ENCODE measurements at places on chromosomes 4 and X.

DNA sequence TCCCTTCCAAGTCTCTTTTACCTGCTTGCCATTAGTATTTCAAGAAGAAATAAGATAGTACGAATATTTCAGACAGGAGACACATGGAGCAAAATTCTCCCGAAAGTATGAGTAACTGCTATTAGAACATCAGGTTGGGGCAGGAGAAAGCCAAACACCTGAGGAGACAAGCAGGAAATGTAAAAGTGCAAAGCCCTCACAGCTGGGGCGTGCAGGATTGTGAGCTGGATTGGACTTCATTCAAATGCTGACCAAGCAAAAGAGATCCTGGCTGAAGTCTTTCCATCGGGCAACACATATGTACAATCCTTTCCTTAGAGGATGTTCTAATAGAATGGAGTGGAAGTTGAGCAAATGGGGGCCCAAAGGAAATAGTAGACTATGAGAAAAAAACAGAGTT, 76.8 kb downstream of the DTHD1 start:
- DNase-seq, result no peak

DNA sequence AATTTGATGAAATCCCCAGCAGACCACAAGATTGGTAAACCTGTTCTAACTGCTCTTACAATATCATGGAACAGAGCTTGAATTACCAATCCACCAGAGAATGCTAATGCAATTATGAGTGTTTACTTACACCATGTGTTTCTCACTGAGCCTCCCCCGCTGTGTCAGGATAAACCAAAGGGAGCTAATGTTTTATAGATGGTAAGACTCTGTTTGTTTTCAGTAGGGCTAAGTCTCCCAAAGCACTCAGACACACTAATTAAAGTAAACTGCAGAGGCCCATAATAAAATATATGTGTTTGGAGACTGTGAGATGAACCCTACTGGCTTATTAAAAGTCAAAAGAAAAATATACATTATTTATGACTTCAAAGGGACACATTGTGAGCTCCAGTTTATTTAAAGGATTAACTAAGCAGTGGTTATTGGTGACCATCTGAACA, 261.7 kb upstream of the FAM241A start:
- DNase-seq, result no peak

- DNase-seq, result no peak
Measured at GRCh38 chrX:24285082-24285481, 28.8 kb downstream of the SUPT20HL2 start.

GRCh38 chr4:154001193-154001592, 212.3 kb upstream of the SFRP2 start:
- DNase-seq, result no peak

DNA sequence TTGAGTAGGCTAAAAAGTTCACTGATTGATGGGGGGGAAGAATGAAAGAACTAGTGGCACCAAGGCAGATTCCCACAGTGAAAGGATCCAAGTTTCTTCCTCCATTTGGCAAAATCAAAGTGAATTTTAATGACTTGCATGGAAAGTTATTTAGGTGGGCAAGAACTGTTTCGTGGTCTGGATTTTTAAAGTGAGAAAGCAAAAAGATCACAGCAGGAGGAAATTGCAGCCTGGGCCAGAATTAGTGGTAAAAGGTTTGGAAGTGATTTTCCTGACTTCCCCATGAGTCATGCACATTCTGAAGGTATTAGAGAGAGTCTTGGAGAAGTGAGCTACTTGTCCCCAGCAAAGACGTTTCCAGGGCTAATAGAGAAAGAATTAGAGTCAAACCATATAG, 207.8 kb downstream of the ANTXR2 start:
- DNase-seq, result no peak

GRCh38 chrX:32744921-32745320, 466.4 kb downstream of the DMD start:
- no peak for DNase-seq

- no peak for DNase-seq
Measured at GRCh38 chr4:152258804-152259708, 276.8 kb downstream of the FBXW7 start.

- no peak for DNase-seq
Measured at GRCh38 chr4:156969101-156969500, 2.5 kb downstream of the PDGFC start.
